CD4-positive, CD25-positive, alpha-beta regulatory T cell (primary cell): ENCODE measurements at places on chromosomes 5 and 9.

GRCh38 chr5:81749561-81750307 lies 1.2 kb downstream of the SSBP2 start:
- DNase-seq: peak; percentile 62

DNA sequence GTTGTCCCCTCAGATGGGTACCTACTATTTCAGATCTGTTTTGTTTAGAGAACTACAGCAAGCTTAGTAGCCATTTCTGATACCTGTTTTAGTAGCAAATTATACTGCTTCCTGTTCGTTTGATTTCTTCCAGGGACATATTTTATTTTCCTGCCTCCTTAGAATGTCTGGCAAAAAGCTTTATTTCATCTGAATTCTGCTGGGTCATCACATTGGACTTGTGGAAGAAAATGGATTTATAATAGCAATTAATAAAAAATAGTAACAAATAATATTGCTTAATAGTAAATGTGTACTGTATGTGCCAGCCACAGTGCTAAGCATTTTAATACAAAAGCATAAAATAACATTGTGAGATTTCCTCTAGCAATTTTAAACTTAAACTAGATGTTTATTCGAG lies 79.4 kb downstream of the SH3GL2 start:
- no peak for DNase-seq

GRCh38 chr9:110777876-110778215 lies 109.3 kb downstream of the MUSK start:
- DNase-seq: no peak

DNA sequence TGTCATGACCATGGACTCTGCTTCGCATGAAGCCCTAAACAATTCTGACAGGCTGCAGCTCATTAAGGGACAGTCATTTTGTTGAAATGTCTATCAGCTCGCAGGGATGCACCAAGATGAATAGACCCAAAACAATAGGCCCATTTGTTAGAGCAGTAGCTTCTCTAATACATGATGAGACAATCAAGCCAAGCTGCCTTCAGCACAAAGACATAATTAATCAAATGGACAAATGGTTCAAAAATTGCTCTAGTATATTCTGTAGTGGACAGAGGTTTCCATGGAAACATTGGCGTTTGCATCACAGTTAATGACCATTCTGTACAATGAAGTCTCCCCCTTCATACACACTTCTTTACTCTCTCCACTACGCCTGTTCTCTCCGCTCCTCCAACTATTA lies 274.6 kb downstream of the ANXA1 start:
- DNase-seq: no peak

- no peak for DNase-seq
Observed at GRCh38 chr5:94698197-94698596, 79.7 kb downstream of the SLF1 start.

DNA sequence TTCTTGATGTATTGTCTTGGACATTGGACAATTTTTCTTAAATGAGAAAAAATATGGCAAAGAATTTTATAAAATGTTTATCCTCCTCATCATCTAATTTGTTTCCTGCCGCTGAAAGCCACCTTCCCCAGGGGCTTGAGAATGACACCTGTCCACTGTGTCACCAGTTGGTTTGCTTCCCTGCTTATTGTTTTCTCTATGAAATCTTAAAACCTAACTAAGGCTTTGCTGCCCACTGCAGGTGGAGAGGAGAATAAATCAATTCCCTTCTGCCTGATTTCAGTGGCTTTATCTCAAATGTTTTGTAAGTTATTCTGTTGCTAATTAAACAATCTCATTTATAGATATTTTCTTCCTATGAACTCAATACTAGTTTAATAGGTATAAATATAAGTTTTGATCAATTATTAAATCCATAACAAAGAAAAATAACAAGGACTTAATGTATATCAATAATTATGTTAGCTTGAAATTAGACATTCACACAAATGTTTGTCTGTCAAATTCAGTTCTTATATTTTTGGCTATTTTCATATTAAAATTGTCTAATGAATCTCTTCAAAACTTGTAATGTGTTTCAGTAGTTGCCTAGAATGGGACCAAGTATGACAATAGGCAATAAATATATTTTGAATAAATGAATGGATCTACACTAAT lies 822.5 kb downstream of the PTPRD start:
- DNase-seq: peak; percentile 2

- no peak for DNase-seq
Observed at GRCh38 chr5:77852514-77853352, 76.6 kb upstream of the TBCA start.

- no peak for DNase-seq
Observed at GRCh38 chr9:137490532-137491186, 31.5 kb upstream of the NSMF start.

GRCh38 chr9:99031319-99031718 lies 73.6 kb upstream of the TGFBR1 start:
- no peak for DNase-seq

GRCh38 chr9:2624051-2624682 lies 2.6 kb downstream of the VLDLR start:
- no peak for DNase-seq

GRCh38 chr5:73983644-73984043 lies 357.6 kb downstream of the ARHGEF28 start:
- DNase-seq: no peak

DNA sequence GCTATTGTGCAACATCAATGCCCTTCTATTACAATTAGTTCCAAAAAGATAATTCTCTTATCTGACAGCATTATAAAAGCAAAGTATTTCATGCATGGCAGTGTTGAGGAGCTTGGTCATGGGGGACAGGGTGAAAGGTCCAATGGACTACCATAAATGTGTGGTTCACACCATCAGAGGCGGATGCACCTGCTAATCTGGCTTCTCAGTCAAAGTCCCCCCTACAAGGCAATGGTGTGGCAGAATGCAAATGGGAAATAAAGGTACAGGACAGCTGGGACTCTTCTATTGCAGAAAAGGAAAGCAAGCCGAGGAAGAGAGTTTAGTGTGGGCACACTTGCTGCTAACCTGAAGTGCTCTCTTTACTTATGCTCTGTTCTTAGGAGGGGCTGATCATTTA lies 369.1 kb downstream of the NDUFS4 start:
- DNase-seq: no peak

DNA sequence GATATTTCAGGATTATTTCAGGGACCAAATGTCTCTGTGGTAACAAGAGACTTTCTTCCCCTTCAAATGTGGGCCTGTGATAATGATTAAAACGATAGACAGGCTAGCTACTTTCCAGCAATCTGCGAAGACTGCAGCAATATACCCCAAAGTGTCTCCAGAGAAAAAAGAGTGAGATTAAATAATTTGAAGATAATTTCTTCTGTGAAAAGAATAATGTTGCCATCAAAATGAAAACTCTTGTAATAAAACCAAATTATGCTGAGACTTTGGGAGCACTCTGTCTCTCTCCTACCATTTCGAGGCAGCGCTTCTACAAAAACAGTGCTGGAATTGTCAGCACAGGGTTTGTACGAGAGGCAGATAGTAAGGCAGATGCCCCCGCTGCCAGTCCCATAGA lies 104.2 kb upstream of the SPOCK1 start:
- DNase-seq: no peak

GRCh38 chr9:95910023-95910707 lies 34.7 kb downstream of the ERCC6L2 start:
- DNase-seq: no peak

- no peak for DNase-seq
Observed at GRCh38 chr5:132489051-132489770, 1.4 kb downstream of the IRF1 start.

GRCh38 chr9:90188656-90189055 lies 454.0 kb downstream of the DIRAS2 start:
- peak; percentile 5 for DNase-seq

DNA sequence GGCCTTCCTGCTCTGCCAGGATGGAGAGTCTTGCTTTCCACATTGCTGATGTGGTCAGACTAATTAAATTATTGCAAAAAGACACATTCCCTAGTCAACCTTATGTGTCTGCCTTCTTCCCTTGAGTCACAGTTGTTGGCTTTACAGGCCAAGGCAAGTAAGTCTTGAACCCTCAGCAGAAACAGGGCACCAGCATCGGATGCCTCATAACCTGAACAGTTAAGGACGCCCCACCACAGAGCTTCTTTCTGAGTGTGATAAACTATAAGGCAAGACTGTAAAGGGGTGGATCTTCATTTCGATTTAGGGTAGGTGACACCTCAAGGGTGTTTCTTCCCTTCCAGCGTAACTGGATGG lies 670 bp upstream of the KIF2A start:
- DNase-seq: no peak

GRCh38 chr9:34328500-34328986 lies 525 bp downstream of the KIF24 start:
- no peak for DNase-seq

DNA sequence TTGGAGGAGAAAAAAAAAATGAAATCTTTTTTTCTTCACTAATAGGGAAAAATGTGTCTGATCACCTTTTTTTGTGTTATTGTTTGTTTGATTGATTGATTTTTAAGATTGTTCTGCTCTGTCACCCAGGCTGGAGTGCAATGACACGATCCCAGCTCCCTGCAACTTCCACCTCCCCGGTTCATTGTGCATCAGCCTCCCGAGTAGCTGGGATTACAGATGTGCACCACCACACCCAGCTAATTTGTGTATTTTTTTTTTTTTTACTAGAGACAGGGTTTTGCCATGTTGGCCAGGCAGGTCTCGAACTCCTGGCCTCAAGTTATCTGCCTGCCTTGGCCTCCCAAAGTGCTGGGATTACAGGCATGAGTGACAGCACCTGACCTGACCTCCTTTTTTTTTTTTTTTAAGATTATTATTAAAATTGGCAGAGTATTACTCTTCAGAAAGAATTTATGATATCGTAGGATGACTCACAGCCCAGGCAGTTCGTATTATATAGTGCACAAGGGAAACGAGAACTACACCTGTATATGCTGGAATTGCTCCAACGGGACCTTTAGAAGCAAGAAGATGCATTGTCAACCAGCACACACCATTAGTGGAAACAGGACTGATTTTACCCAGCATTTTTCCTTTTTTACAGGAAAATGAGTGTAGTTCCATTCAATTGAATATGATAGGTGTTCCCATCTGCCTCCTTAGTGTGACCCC lies 27.7 kb downstream of the FUBP3 start:
- DNase-seq: no peak

DNA sequence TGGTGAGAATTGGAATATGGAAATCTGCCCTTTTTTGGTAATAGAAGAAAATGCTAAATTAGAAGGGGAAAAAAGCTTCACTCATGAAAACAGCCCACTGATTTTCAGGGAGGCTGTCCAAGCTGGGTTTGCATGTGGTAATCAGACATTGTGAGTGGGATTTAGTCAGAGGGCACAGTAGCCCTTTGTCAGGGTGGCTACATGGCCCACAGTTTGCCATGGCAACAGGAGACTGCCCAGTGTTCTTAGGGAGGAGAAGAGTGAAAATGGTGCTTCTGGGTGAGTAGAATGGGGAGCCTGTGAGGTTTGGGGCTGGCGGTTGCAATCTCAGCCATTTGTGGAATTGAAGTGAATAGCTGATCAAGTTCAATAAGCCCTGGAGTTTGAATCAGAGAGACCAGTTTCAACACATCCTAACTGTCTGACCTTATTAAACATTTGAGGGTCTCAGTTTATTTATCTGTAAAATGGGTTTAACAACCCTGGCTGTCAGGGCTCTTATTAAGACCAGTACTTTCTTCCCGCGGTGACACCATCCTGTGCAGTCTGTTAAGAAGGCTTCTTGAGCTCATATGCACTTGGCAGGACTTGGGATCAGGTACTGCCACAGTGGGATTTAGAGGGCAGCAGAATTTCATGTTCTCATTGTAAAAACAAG lies 107.6 kb upstream of the TNC start:
- DNase-seq: no peak

GRCh38 chr9:134069480-134070399 lies 1.9 kb upstream of the BRD3 start:
- DNase-seq: no peak

DNA sequence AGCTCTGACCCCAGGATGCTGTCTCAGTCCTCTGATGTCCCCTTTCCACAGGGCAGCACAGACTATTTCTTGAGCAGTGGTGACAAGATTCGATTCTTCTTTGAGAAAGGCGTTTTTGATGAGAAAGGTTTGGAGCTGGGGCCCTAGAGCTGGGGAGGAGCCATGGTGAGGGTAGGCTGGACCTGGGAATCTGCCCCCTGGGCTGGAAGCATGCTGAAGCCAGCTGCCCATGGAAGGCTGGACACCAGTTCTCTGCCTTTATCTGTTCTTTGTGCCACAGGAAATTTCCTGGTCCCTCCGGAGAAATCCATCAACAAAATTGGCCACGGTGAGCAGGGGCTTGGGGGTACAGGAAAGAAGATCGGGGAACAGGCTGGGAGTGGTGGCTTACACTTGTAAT lies 12.9 kb downstream of the PHYHD1 start:
- no peak for DNase-seq

GRCh38 chr5:98349251-98349989 lies 424.0 kb upstream of the RGMB start:
- no peak for DNase-seq

GRCh38 chr5:158560170-158560569 lies 539.5 kb downstream of the EBF1 start:
- no peak for DNase-seq

- no peak for DNase-seq
Observed at GRCh38 chr5:180553530-180553929, 37.8 kb downstream of the SCGB3A1 start.

- no peak for DNase-seq
Observed at GRCh38 chr9:8723195-8723594, 923.6 kb upstream of the DMAC1 start.

DNA sequence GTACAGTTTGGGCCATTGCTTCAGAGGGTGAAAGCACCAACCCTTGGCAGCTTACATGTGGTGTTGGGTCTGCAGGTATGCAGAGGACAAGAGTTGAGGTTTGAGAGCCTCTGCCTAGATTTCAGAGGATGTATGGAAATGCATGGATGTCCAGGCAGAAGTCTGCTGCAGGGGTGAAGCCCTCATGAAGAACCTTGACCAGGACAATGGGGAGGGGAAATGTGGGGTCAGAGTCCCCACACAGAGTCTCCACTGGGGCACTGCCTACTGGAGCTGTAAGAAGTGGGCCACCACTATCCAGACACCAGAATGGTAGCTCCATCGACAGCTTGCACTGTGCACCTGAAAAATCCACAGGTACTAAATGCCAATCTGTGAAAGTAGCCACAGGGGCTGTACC lies 113.6 kb upstream of the SPATA31C2 start:
- no peak for DNase-seq

DNA sequence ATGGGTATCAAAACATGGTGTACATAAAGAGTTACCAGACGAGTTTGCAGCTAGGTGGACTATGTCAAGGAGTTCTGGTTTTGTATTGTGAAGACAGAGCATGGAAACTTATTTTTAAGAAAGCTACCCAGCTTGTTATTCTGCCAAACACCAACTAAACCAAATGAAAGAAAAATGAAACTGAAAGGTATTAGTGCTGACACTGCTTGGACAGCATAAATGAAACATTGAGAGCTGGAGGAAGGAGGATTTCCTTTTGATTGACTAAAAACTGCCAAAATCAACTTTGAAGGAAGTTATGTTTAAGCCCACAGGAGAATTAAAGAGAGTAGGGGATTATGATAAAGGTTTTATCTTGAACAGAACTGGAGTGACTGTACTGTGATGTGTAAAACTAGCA lies 766.2 kb downstream of the PTPRD start:
- no peak for DNase-seq
